ENCODE measurements at places on chromosomes 1 and 21.
A peak's percentile ranks its signal among the peaks of the same experiment; 100 is the strongest.

GRCh38 chr1:167856711-167857418 lies 57.1 kb downstream of the ADCY10 start:
- DNase-seq, result no peak

- no peak for DNase-seq
These were observed 182.0 kb downstream of the LMX1A start for GRCh38 chr1:165174491-165174890.

DNA sequence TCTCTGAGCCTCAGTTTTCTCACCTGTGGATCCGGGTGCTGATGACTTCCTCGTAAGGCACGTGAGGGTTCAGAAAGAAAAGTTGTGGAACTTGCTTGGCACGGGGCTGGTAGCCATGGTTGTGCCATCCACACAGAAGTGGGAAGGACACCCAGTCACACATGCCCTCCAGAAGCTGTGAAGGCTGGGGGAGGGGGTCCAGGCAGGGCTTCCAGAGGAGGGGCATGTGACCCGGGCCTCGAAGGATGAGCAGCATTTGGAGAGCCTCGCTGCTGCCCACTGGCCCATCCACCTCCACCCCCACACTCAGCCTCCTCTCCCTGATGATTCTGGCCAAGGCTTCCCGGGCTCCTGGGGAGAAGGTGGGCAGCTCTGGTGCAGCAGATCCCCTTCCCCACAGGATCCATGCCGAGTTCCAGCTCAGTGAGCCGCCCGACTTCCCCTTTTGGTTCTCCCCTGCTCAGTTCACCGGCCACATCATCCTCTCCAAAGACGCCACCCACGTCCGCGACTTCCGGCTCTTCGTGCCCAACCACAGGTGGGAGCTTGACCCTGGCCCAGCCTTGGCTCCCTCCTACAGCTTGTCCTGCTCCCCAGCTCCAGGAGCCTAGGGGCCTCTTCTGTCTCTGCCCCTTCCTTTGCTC lies 9.4 kb downstream of the SELENON start:
- no peak for DNase-seq

GRCh38 chr1:39758556-39759435 lies 12.4 kb downstream of the OXCT2 start:
- DNase-seq, result no peak

GRCh38 chr21:26686278-26686677 lies 113.2 kb upstream of the CYYR1 start:
- peak; percentile 3 for DNase-seq

DNA sequence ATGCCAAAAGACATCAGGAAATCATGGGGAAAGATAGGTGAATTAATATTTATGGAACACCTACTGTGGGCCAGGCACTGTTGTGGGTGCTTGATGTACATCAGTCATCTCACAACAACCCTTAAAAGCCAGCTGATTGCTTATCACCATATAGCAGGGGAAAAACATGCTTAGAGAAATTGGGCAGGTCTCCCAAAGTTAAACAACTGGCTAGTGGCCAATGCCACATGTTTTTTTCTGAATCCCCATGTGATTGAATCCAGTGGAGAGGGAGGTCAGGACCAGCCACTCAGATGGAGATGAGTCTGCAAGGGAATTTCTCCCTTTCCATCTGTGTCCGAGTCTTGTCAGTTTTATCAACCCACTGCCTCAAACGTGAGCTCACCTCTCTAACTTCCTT lies 33.5 kb downstream of the UTP25 start:
- no peak for DNase-seq

- no peak for DNase-seq
These were observed 14.2 kb downstream of the TRIM45 start for GRCh38 chr1:117107364-117107763.

DNA sequence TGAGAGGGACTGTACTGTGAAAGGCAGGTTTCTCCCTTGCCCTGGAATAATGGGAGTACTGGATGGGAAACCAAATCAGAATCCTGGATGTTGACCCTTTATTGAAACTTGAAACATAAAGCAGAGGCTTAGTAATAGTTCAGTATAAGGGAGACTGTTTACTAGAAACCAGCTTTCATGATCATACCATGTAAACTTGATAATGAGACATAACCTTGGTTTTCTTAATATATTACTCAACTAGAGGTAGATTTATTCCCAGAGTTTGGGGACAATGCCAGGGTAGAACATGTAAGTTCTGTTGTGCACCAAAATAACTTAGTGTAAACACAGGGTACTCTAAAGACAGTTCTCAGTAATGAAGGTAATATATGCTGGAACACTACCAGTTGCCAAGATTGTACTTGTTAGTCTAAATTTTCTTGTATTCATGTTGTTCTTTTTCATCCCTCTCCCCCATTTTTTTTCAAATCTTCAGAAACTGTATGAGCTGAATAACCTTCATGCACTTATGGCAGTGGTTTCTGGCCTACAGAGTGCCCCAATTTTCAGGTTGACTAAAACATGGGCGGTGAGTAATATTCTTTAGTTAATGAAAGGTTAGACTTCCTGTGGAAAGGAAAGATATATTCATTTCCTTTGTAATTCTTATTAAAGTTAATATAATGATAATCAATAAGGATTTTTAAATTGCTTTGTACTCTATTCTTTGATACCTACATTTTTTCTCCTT lies 49.6 kb downstream of the ANGPTL1 start:
- DNase-seq, result no peak

GRCh38 chr1:47797575-47797974 lies 199.6 kb downstream of the TRABD2B start:
- no peak for DNase-seq

DNA sequence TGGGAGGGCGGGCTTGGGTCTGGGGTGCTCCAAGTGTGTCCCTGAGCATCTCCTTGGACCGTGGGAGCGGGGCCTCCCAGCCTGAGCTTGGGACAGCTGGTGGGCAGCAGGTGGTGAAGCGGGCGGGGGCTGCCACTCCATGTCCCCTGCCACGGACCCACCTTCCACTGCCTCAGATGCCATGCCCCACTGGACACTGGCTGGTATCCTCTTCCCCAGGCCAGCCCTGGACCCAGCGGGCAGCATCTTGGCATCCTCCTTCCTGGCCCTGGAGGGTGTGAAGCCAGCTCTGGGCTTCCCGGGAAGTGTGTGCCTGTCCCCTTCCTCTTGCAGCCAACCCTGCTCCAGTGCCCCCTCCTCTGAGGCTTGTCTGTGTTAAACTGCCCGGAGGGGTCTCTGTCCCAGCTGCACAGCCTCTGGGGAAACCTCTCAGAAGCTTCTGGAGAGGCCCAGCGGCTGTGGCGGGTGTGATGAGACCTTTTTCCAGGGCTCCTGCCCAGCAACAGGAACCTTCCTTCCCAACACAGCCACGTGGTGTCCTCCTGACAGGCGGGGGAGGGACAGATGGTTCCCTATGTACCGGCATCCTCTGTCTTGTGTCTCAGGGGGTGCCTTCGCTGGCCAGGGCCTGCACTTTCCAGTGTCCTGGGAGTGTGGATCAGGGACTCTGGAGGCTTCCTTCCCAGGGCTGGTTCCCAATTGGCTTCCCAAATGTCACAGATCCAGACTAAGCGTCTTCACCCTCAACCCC lies 81.6 kb upstream of the DISP3 start:
- no peak for DNase-seq

DNA sequence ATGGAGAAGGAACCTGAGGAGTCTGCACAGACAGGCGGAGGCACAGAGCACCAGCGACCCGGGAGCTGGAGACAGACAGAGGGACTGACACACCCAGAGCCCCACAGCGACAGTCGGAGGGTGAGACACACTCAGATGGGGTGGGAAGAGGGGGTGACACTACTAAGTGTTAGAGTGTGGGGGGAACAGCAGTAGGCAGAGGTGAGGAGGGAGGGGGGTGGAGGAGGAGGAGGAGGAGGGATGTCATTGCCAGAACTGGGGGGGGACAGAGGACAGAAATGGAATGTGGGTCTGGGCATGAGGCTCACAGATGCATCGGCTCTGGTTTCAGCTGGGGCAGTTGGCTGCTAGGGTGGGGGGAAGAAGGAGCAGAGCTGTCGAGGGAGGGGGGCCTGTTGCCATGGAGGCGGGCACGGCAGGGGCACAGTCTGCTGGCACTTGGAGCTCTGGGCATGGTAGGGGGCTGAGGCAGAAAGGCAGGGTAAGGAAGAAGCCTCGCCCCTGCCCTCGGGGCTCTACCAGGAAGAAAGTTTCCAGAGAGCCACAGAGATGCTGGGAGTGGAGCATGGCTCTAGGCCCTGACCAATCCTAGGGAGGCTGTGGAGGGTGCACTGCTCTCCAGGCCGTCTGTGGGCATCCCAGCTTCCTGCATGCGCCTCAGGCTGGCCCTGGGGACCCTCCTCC lies 37.3 kb downstream of the AHDC1 start:
- DNase-seq, result no peak

GRCh38 chr1:203163891-203164635 lies 11.6 kb downstream of the MYBPH start:
- no peak for DNase-seq

DNA sequence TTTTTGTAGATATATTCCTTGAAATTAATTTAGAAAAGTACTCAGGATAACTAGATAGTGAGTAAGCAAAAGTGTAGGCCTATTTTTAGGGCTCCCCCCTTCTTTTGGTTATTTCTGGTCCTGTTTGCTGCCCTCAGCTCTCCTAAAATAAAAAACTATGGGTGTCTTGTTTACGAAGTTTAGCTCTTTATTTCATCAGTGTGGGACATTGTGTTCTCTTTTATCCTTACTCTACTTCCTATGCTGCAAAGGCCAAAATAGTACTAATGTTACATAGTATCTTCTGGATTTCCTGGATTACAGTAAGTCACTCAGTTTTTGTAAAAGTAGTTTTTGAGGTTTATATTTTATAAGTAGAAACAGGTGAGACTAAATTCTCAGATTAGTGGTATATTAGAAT lies 15.4 kb downstream of the CEP350 start:
- DNase-seq, result no peak

DNA sequence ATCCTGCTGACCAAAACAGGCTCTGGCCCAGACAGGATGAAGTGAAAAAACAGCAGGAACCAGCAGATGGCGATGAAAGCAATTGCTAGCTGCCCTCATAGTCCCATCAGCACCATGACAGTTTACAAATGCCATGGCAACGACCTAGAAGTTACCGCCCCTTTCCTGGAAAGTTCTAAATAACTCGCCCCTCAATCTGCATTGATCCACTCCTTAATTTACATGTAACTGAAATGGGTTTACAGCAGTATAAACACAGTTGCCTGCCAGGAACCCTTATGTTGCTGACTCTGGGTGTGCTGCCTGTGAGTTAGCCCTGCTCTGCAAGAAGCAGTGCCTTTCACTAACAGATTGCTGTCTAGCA lies 65.5 kb upstream of the CR1L start:
- peak; percentile 71 for DNase-seq

DNA sequence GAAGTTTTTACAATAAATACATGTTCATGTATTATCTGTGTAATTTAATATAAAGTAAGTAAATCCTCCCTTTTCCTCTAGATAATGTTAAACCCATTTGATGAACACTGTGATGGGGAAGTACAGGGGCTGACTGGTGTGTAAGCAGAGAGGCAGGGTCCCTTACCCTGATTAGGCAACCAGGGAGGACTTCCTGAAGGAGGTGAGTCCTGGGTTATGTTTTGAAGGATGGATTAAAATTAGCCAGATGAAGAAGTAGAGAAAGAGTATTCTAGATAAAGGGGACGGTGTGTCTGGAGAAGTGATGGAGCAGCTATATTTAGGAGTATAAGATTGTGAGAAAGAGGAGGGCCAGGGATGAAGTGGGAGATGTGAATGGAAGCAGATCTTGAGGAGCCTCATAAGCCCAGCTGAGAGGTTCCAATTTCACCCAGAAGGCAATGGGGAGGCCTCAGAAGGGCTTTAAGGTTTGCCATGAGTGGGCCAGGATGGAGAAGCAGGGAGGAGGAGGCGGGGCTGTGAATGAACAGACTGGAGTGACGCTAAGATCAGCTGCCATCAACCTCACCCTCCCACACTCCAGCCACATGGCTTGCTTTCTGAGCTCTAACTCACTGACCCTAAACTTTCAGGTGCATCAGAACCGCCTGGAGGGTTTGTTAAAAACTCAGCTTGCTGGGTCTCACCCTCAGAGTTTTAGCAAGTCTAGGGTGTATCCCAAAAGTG lies 30.9 kb upstream of the ID3 start:
- no peak for DNase-seq

DNA sequence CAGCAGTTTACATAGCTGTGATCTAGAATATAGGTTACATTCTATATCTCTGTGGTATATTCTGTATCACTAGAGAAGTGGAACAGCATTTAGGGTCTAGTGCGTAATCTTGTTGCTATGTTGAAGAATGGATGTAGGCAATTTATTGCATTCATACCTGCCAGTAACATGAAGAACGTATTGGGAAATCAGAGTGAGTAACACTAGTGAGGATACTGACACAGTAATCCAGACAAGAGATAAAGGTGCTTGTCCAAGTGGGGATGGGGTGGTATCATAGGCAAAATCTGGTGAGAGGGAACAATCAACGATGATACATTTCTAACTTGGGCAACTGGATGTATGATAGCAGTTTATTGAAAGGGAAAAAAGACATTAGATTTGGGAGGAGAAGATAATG lies 9.8 kb downstream of the PPP2R5A start:
- no peak for DNase-seq

- DNase-seq, result no peak
These were observed 249.7 kb upstream of the RUNX1 start for GRCh38 chr21:35298757-35299156.

DNA sequence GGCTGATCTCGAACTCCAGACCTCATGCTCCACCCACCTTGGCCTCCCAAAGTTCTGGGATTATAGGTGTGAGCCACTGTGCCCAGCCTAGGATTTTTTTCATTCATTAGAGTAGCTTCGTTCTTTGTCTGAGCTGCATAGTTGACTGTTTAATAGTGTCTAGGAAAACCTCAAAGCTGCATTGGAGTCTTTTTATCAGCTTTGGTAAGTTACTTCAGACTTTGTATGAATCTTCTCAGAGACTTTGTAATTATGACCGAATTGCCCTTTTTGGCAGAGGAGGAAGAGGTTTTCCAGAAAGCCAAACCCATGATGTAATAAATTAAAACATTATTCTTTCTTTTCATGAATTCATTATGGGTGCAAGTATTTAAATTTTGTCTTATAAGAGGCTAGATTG lies 5.1 kb downstream of the DNAJB4 start:
- DNase-seq, result no peak

DNA sequence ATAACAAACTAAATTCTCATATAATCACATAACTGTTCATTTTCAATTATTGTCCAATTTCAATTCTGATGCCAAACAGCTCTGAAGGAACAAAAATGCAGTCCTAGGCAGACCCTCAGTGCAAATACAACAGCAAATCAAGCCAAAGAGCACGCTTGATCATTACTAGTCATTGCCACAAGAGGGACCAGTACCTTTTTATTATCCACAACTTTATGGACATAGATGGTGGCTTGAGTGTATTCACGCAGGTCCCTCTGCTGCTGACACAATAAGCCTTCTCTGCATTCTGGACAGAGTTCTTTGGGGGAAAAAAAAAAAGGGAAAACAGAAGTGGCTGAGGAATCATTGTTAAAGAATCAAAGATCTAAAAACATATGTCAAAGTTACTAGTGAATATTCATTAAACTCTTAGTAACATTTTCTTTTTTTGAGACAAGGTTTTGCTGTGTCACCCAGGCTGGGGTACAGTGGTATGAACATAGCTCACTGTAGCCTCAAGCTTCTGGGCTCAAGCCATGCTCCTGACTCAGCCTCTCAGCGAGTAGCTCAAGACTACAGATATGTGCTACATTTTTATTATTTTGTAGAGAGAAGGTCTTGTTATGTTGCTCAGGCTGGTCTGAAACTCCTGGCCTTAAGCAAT lies 34.3 kb upstream of the RAP1GAP start:
- no peak for DNase-seq

All from Caco-2 (cell line).